Umbilical cord (tissue), 2 donors: ENCODE measurements at places on chromosomes 7 and 10.

DNA sequence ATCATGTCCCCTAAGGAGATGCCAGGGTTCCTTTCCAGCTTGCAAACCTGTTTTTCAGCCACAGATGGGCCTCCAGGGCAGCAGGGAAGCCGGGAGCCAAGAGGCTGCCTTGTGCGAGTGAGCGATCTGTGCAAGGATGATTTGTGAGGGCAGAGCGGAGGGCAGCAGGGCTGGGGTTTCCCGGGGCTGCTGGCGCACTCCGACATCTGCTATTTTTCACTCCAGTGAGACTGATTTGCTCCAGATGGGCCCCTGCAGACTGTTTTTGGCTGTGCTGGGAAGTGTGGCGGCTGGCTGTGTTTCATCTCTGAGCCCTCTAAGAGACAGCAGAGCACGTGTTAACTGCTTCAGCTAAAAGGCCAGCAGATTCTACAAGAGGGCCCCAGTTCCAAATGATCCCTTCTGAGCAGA, 466.2 kb downstream of the TYW1 start:
- peak; percentile 97 for DNase-seq

DNA sequence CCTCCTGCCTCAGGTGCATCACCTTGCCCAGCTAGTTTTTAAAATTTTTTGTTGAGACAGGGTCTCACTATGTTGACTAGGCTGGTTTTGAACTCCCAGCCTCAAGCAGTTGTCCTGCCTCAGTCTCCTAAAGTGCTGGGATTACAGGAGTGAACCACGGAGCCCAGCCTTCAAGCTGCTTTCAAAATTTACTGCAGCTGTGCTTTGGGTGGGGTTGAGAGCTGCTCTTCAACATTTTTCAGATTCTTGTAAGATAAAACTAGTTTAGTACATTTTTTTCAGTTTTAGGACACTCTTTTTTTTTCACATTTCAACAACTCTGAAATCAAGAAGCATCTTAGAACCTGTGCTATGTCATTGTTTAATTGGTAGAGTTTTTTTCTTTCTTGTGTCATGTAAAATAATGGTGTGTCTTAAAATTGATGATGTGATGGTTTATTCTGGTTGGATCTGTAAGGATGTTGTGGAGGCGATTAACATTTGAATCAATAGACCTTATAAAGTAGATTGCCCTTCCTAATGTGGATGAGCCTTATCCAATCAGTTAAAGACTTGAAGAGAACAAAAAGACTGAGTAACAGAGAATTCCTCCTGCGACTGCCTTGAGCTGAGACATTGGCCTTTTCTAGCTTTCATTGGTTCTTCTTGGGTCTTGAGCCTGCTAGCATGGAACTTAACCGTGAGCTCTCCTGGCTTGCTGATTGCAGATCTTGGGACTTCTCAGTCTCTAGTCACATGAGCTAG, 13.5 kb downstream of the PLEKHA8 start:
- peak; percentile 40 for DNase-seq

- no peak for DNase-seq
Measured at GRCh38 chr10:75541411-75541810, 110.0 kb downstream of the LRMDA start.

- DNase-seq: no peak
Measured at GRCh38 chr10:90007226-90007625, 305.8 kb downstream of the KIF20B start.

DNA sequence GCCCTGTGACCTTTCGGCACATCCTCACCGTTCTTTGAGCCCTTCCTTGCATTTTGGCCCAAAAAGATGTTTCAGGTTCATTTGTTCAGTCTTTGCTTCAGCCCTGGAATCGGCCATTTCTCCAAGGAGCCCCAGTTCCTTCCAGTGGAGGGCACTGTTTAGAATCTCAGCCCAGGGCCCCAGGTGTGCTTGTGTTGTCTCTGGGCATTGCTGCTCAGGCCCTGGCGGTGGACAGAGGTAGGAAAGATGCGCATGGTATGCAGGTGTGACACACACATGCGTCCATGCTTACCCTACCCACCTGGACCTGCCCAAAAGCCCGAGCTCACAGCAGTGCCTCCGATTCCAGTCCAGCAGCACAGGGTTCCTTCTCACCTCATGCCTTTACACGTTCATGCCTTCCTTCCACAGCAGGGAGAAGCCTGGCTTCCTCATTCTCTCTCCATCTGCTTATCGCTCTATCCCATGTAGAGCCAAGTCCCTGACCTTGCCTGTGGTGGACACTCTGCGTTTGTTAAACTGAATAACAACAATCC, 70.6 kb downstream of the LHPP start:
- DNase-seq: no peak
